ENCODE measurements at places on chromosomes 7 and 10. TPM values are rescaled to one million over a fixed set of nuclear protein-coding genes. Genes with fewer than 3 reads are reported as not detected.

DNA sequence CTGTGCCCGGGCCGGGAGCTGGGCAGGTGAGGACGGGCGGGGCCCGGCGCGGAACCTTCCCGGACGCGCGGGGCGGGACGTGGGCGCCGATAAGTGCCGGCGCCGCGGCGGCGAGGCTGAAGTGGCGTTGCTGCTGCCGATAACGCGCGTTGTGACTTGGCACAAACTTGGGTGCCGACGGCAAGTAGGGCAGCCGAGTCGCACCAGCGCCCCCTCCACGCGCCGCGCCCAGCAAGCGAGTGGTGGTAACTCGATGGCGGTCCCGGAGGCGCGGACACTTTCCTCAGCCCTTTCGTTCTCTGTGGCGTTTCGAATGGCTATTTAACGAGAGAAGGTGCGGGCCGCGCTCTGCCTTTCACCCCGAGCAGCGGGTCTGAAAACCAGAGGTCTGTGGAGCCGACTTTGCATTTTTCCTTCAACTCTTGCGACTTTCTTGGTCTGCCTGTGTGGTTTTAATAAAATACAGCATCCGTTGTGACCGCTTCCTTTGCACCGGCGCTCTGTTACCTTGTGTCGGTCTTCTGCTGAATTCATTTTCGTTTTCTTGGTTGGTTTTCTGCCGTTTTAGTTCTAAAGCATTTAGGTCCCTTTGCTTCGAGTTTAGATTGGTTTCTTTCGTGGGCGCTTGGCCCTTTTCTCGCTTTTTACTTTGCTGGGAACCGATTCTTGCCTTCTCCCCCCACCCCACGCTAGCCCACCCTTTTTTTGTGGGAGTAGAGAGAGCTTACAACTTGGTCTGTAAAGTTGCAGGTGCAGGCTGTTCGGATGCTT lies 701 bp downstream of the STK17A start:
- peaks cover 17% of the 10 kb centered on the region for H3K27me3 ChIP-seq
- no peak overlapping the region for H3K27ac ChIP-seq
- peak overlapping the region; percentile 89 for H3K4me3 ChIP-seq
- DNase-seq = peak; percentile 81
- H3K36me3 ChIP-seq = no peaks in the 10 kb centered on the region
- peaks cover 3% of the 10 kb centered on the region for H3K4me1 ChIP-seq

Gene TMEM236
- not detected for total RNA-seq

DNA sequence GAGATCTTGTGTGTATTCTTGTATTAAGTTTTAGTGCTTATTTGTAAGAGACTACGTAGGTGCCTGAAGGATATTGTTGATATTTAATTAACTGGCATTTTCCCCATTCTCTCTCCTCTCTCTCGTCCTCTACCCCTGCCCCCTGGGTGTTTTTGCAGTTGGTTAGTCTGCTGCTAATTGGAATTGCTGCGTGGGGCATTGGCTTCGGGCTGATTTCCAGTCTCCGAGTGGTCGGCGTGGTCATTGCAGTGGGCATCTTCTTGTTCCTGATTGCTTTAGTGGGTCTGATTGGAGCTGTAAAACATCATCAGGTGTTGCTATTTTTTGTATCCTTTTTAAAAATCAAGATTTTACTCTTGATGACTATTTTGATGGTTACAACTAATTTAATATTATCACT lies 22.5 kb downstream of the TSPAN13 start:
- no peaks in the 10 kb centered on the region for H3K27me3 ChIP-seq
- no peak for DNase-seq
- H3K36me3 ChIP-seq = peaks cover 9% of the 10 kb centered on the region
- no peak overlapping the region for H3K27ac ChIP-seq
- no peak overlapping the region for H3K4me3 ChIP-seq
- H3K4me1 ChIP-seq = peaks cover 6% of the 10 kb centered on the region

DNA sequence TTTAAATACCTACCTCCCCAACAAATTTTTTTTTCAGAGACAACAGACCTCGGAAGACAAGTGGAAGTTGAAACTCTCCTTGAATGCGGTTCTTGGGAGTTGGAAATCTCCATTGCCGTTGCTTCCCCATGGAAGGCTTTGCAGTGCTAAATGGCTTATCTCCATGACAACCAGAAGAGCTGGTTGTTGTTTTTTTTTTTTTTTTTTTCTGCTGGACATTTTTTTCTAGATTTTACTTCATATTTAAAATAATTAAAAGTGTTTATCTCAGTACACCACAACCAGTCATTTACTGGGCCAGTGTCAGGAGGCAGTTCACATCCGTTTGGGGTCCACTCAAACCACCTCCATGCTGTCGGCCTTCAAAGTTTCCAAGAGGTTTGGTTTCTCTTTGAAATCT lies 348.5 kb upstream of the PRKCQ start:
- no peaks in the 10 kb centered on the region for H3K4me1 ChIP-seq
- no peaks in the 10 kb centered on the region for H3K27me3 ChIP-seq
- DNase-seq = no peak
- H3K27ac ChIP-seq = no peak overlapping the region
- no peak overlapping the region for H3K4me3 ChIP-seq
- no peaks in the 10 kb centered on the region for H3K36me3 ChIP-seq

DNA sequence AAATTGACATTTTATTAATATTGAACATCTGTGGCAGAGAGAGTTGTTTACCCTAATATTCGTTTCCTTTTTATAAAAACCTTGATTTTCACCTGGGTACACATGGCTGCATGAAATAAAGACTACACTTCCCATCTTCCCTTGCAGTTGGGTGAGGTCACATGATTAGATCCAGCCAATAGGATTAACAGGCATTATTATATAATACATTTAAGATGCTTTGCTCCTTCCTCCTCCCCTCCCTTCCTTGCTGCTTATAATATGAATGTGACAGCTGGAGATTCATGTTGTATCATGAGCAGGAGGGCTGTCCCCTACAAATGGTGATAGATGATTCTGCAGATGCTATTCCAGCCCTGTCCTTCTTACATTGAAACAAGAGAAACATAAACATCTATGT lies 146.6 kb downstream of the SH2D4B start:
- peak; percentile 38 for DNase-seq
- peaks cover 11% of the 10 kb centered on the region for H3K4me1 ChIP-seq
- no peak overlapping the region for H3K27ac ChIP-seq
- H3K4me3 ChIP-seq = no peak overlapping the region
- no peaks in the 10 kb centered on the region for H3K27me3 ChIP-seq

GRCh38 chr10:78899996-78900714 lies 168.6 kb upstream of the ZMIZ1 start:
- H3K4me1 ChIP-seq = peaks cover 15% of the 10 kb centered on the region
- H3K4me3 ChIP-seq = no peak overlapping the region
- H3K27me3 ChIP-seq = no peaks in the 10 kb centered on the region

Gene PKD2L1
- total RNA-seq = not detected

GRCh38 chr7:35599645-35600044 lies 95.3 kb downstream of the HERPUD2 start:
- DNase-seq = no peak
- H3K4me3 ChIP-seq = no peak overlapping the region
- H3K27me3 ChIP-seq = no peaks in the 10 kb centered on the region

DNA sequence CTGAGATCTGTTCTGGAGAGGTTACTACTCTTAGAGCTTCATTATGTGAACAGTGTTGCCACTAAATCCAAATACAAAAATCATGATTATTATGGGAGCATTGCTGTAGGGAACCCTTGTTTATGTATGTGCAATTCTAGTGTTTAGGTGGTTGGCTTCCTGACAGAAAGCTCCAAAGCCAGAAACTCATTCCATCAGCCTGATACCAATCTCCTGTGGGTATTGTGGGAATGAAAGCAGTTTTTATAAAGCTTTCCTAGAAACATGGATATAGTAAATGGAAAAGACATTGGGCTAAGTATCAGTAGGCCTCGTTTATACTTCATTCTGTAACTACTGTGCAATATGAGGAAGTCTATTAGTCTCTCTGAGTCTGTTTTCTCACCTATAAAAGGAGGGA lies 6.4 kb downstream of the SDK1 start:
- H3K27me3 ChIP-seq = peaks cover 11% of the 10 kb centered on the region
- no peaks in the 10 kb centered on the region for H3K36me3 ChIP-seq
- DNase-seq = no peak

GRCh38 chr7:36153571-36154097 lies 580 bp downstream of the EEPD1 start:
- H3K27ac ChIP-seq = no peak overlapping the region
- DNase-seq = no peak
- peaks cover 20% of the 10 kb centered on the region for H3K4me1 ChIP-seq
- H3K36me3 ChIP-seq = no peaks in the 10 kb centered on the region

DNA sequence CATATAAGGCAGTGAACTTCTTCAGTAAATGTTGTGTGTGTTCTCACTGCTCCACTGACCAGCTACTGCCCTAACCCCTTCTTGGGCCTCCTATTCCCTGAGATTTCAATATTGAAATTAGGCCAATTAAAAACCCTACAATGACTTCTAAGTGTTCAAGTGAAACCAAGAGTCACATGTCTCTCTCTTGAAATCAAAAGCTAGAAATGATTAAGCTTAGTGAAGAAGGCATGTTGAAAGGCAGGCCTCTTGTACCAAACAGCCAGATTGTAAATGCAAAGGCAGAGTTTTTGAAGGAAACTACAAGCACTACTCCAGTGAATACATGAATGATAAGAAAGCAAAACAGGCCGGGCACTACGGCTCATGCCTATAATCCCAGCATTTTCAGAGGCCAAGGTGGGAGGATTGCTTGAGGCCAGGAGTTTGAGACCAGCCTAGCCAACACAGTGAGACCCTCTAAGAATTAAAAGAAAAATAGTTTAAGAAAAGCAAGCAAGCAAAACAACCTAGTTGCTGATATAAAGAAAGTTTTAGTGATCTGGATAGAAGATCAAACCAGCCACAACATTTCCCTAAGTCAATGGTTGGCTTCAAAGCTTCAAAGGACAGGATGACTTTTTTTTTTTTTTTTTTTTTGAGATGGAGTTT lies 22.3 kb downstream of the BRAF start:
- H3K36me3 ChIP-seq = peaks cover 4% of the 10 kb centered on the region
- no peak overlapping the region for H3K4me3 ChIP-seq
- H3K4me1 ChIP-seq = peaks cover 5% of the 10 kb centered on the region
- no peaks in the 10 kb centered on the region for H3K27me3 ChIP-seq

- no peak overlapping the region for H3K27ac ChIP-seq
- peak; percentile 91 for DNase-seq
- H3K4me3 ChIP-seq = no peak overlapping the region
- peaks cover 18% of the 10 kb centered on the region for H3K4me1 ChIP-seq
Observed at GRCh38 chr7:149854611-149855360, 16.6 kb downstream of the ZNF862 start.

- no peaks in the 10 kb centered on the region for H3K27me3 ChIP-seq
- H3K4me3 ChIP-seq = no peak overlapping the region
- no peaks in the 10 kb centered on the region for H3K36me3 ChIP-seq
- no peaks in the 10 kb centered on the region for H3K4me1 ChIP-seq
Observed at GRCh38 chr10:3192856-3193635, 20.5 kb upstream of the PITRM1 start.

- no peaks in the 10 kb centered on the region for H3K4me1 ChIP-seq
- H3K27ac ChIP-seq = no peak overlapping the region
- H3K4me3 ChIP-seq = no peak overlapping the region
Observed at GRCh38 chr7:150953061-150953997, 24.8 kb downstream of the KCNH2 start.

Gene TACC2
- 24.5 TPM for total RNA-seq

DNA sequence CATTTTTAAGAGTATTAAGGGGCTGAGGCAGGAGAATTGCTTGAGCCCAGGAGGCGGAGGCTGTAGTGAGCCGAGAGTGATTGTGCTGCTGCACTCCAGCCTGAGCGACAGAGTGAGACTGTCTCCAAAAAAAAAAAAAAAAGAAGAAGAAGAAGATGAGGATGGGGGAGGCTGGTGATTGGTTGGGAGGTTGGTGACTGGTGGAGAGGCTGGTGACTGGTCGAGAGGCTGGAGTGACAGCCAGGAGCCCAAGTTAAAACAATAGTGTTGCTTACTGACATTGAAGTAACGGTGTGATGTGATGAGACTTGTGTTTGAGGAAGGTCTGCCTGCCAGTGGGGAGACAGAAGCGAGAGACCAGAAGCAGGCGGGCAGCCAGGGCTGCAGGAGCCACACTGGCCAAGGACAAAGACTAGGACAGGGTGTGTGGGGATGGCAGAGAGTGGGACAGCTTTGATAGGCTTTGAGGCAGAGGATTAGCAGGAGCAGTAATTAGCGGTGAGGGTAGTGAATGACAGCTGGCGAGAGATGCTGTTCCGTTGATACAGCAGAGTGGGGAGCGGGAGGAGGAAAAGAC lies 4.9 kb downstream of the SRRT start:
- H3K4me1 ChIP-seq = no peaks in the 10 kb centered on the region
- peaks cover 77% of the 10 kb centered on the region for H3K36me3 ChIP-seq
- H3K27ac ChIP-seq = no peak overlapping the region
- no peak for DNase-seq

Gene LIPM
- not detected for total RNA-seq

GRCh38 chr7:158325530-158326381 lies 261.9 kb downstream of the PTPRN2 start:
- DNase-seq = peak; percentile 98
- H3K27ac ChIP-seq = no peak overlapping the region
- peak overlapping the region; percentile 63 for H3K4me3 ChIP-seq
- no peaks in the 10 kb centered on the region for H3K27me3 ChIP-seq

Gene SLC26A5
- 0.35 TPM for total RNA-seq

GRCh38 chr7:135232720-135233119 lies 918 bp upstream of the STRA8 start:
- peak; percentile 76 for DNase-seq
- H3K4me3 ChIP-seq = no peak overlapping the region
- H3K4me1 ChIP-seq = no peaks in the 10 kb centered on the region
- H3K27me3 ChIP-seq = no peaks in the 10 kb centered on the region
- no peaks in the 10 kb centered on the region for H3K36me3 ChIP-seq

DNA sequence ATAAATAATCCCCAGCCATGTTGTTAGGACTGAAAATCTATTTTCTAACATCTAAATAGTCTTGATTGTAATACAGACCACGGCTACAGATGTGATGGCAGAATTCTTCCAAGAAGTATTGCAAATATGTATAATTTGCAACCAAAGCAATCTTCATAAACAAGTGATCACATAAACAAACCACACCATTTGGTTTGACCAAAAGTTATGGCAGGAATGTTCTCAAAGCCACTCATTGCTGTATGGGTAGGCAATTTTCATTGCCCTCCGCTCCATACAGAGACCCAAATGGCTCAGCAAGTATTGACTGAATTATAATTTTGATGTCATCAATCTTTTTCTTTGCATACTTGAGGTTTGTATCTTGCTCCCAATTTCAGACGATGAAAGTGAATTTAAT lies 19.0 kb upstream of the RHOBTB1 start:
- no peaks in the 10 kb centered on the region for H3K36me3 ChIP-seq
- no peaks in the 10 kb centered on the region for H3K4me1 ChIP-seq
- no peak for DNase-seq
- no peaks in the 10 kb centered on the region for H3K27me3 ChIP-seq

Gene PILRA
- 17.4 TPM for total RNA-seq

Gene FAM13C
- 2.5 TPM for total RNA-seq

GRCh38 chr7:91294639-91295220 lies 30.5 kb downstream of the FZD1 start:
- no peak overlapping the region for H3K27ac ChIP-seq
- DNase-seq = no peak
- no peaks in the 10 kb centered on the region for H3K36me3 ChIP-seq
- no peak overlapping the region for H3K4me3 ChIP-seq

Gene UNCX
- not detected for total RNA-seq

Gene WDFY4
- total RNA-seq = not detected

Gene ITIH2
- not detected for total RNA-seq

Measured in endodermal cell (in vitro differentiated cells).